CD14-positive monocyte (primary cell): ENCODE measurements at places on chromosomes 3 and 15. TPM values are rescaled to one million over a fixed set of nuclear protein-coding genes. Genes with fewer than 3 reads are reported as not detected.

UROC1 gene
- polyA plus RNA-seq: 0.03 TPM in 1 of 2 replicates, not detected in the other

SLC22A13 gene
- not detected for polyA plus RNA-seq

MLF1 gene
- 0.41 TPM for polyA plus RNA-seq

TMEM207 gene
- not detected for polyA plus RNA-seq

CTDSPL gene
- polyA plus RNA-seq: 0.15 TPM

DBR1 gene
- 7.5 TPM for polyA plus RNA-seq

FGF7 gene
- polyA plus RNA-seq: not detected

GOLGA8T gene
- polyA plus RNA-seq: 0.11 and 0.27 TPM in 2 replicates

EBLN2 gene
- 1.1 and 4.6 TPM in 2 replicates for polyA plus RNA-seq

FAM107A gene
- not detected for polyA plus RNA-seq

CNTN4 gene
- not detected for polyA plus RNA-seq
